ENCODE measurements at places on chromosomes 4 and X.
A peak's percentile ranks its signal among the peaks of the same experiment; 100 is the strongest.

- DNase-seq, result no peak
These were observed 654 bp downstream of the ATOH1 start for GRCh38 chr4:93828995-93829819.

DNA sequence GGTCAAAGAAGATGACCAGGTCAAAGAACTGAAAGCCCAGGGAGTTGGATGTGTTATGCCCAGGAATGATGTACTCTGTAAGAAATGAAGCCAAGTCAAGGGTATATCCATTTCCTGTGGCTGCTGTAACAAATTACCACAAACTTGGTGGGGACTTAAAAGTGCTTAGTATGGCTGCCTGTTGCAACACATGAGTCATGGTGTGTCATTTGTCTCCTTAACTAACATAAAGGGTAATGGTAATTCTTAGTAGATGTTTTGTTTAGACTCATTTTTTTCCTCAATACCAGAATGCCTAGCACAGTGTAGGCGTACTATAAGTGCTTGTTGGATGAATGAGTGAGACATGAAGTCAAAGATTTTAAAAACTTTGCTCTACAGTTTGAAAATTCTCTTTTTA, 45.7 kb downstream of the SYTL5 start:
- peak; percentile 89 for DNase-seq

DNA sequence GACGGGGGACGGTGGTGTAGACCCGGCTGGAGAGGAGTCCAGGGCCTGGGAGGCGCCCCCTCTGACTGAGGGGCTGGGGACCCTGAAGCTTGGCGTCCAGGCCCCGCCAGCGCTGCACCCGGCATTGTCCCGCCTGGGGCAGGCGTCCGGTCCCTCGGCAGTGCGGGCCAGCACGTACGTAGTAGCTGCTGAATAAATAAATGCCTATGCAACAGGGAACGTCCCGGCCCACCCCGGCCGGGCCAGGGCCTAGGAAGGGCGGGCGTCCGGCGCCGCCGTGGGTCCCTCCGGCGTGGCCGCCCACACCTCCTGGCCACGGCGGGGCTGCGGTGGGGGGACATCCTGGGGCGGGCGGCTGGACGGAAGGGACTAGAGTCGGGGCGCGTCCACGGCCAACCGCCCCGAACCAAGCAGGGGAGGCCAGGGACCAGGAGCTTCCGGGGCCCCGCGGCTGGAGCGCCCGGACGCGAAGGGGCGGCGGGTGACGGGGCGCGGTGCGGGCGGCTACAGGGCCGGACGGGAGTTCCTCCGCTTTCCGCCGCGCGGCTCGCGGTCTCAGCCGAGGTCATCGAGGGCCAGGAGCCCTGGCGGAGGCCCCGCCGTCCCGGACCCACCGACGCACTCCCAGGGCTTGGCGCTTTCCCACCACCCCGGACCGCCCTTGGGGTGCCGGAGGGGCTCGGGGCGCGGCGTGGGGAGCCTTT, 886 bp upstream of the WWC2 start:
- DNase-seq, result peak; percentile 72

DNA sequence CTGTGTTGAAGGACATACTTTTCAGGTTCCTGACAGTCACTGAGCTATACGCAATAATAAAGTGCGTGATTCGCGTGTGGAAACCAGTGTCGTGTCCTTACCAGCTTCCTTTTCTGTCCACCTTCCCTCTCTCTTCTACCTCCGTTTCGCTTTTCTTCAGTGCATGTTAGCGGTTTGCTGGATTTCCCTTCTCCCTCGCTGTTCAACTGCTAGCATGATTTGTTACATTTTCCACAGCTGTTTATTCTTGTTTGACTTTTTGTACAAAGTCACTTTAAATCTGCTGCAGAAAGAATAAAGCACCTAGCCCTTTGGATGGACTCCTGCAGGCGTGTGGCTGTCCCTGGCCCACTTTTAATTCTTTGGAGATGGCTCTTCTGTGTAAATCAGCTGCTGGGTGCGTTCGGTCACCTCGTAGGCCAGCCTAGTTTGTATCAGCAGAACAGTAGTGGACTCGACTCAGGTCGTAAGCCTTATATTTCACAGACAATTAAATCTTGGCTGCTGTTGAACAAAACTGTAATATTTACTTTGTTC, 8.9 kb upstream of the HAND2 start:
- DNase-seq, result no peak

DNA sequence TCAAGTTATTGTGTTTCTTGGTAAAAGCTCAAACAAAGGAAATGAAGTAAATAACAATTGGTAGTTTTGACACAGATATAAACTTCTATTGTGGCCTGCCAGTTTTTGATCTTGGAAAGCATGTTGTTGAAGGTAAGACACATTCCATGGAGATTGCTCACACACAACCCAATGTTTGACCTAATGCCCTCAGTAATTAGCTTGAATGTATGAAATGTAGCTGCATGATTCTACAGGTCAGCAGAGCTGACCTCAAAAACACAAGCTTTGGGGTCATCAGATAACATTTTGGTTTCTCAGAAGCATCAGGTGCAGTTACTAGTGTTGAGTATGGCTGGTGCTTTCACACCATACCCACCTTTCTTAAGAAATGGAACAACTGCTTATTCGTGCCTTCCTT, 16.5 kb downstream of the GPR173 start:
- no peak for DNase-seq

DNA sequence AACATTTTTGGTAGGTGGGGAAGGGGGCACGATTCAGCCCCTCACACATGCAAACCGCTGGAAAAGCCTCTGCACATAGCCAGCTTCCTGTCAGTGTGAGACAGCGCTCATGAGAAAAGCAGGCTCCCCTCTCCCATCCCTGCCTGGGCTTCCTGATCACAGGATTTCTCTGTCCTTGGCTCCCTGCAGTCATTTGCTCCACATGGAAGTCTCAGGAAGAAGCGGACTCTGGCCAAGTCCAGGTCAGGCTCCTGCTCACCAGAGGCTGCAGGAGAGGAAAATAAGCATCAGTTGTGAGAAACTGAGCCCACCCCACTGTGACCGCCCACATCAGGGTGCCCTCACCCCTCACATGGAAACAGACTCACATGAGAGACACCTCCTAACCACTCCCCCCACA, 664.3 kb upstream of the TENM3 start:
- DNase-seq, result no peak

DNA sequence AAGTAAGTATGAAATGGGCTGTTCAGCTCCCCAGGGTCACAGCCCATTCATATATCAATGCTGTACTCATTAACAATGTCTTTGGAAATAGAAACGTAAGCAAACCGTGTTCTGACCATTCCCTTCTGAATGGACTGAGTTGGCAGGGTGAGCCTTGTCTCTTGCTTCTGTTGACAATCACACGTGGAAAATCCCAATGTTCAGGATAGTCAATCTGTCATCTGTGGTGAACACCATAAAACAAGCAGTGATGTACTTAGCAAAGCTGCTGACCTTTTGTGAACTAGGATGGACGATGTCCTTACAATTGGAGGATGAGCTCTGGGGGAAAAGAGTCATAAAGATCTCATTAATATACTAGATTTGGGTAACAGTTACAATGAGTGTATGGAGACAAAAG, 109.6 kb upstream of the PAQR3 start:
- no peak for DNase-seq

DNA sequence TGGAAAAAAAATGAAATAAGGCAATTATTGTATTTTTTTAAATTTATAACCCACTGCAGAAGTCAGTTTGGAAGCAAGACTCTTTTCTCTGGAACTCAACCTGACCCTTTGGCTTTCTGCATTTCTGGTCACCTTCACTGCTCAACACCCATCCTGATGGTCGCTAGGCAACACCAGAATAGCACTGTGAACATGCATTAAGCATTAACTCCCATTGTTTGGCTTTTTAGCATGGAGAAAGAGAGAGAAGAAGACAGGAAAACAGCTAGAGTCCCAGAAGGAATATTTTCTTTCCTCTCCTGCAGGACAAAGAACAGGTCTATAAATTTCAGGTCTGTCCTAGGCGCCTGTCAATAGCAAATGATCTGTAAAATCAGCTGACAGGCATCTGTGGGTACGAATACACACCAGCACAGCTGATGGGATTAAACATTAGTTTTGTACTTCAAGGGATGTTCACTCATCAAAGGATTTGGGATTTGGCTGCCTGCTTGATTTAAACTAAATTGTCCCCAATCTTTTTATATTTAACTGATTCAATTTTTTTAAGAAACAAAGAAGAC, 137.2 kb upstream of the ETNPPL start:
- DNase-seq, result no peak

GRCh38 chr4:124386648-124387047, 325.9 kb downstream of the ANKRD50 start:
- no peak for DNase-seq

GRCh38 chr4:39616651-39617050, 22.0 kb downstream of the SMIM14 start:
- DNase-seq, result peak; percentile 50

DNA sequence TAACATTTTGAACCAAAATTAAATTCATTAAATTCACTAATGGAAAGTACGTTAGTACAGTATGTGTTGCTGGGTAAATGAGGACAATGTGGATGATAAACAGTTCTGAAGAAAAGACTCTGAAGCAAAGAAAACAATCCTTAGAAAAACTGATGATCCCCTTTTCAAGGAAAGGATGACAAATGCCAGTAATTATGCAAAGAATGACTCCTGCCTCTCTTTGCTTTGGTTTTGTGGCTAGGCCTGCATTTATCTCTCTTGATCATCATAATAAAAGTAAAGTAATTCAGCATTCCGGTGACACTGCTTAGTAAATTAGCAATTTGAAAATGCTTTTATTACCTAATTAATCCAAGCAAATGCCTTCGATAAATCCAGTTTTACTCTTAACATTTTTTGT, 652.2 kb upstream of the DIPK2B start:
- peak; percentile 64 for DNase-seq

- DNase-seq, result no peak
These were observed 7.5 kb downstream of the SH3KBP1 start for GRCh38 chrX:19879735-19880378.

- no peak for DNase-seq
These were observed 97.0 kb upstream of the PJA1 start for GRCh38 chrX:69262036-69262936.

DNA sequence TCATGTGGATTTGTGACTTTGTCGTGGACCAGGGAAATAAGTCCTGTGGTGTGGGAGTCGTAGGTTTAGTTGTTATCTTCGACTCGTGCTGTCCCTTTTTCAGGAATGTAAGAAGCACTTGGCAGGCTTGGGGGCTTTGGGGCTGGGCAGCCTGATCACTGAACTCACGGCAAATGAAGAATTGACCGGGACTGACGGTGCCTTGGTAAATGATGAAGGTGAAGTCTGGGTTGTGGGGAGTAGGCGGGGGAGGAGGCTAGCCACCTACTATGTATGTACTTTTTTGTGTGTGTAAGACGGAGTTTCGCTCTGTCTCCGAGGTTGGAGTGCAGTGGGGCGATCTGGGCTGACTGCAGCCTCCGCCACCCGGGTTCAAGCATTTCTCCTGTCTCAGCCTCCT, 1.2 kb downstream of the TAF1 start:
- DNase-seq, result peak; percentile 10

DNA sequence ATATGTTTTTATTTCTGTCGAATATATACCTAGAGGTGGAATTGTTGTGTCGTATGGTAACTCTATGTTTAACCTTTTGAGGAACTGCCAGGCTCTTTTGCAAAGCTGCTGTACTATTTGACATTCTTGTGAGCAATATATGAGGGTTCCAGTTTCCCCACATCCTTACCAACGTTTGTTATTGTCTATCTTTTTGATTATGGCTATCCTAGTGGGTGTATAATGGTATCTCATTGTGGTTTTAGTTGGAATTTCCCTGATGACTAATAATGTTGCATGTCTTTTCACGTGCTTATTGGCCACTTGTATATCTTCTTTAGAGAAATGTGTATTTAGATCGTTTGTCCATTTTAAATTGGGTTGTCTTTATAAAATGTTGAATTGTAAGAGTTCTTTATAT, 24.5 kb downstream of the REPS2 start:
- DNase-seq, result peak; percentile 64

DNA sequence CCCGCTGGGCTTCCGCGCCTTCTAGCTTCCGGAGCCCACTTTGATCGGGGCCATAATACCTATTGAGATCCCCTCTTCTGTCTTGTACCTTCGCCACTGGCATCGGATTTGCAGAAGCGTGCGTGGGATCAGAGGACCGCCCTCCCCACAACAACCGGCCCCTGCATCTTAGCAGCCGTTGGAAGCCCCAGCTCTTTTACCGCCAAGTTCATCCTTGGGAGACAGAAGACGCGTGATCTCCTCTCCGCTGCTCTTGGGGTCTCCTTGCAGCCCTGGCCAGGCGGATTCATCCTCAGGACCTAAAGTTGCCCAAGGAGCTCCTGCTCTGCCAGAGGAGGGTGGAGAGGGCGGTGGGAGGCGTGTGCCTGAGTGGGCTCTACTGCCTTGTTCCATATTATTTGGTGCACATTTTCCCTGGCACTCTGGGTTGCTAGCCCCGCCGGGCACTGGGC, 1.6 kb downstream of the SLIT2 start:
- DNase-seq, result peak; percentile 39

DNA sequence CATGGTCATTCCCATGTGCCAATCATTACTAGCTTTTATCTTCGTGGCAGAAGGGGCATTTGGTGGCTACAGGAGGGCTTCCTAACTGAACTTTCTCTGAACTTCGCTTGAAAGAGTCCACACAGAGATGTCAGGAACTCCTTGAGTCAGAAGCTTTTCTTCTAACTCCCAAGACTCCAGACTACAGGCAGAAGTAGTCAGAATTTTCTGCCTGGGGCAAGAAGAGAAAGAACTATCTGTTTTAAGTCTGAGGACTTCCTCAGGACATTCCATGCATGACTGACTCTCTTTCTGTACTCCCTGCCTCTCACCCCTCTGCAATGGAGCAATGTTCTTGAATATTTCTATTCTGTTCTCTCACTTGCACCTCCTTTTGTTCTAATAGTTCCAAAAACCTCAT, 170.5 kb upstream of the TBC1D9 start:
- DNase-seq, result peak; percentile 2

- no peak for DNase-seq
These were observed 12.0 kb downstream of the CPLX1 start for GRCh38 chr4:813900-814299.

- peak; percentile 85 for DNase-seq
These were observed at the start of gene MAMLD1 for GRCh38 chrX:150362599-150363481. TSS of gene MAMLD1 (plus strand) at chrX:150363317. CDS start at chrX:150445517, 82,200 bp downstream.

- DNase-seq, result no peak
These were observed 276.0 kb downstream of the UNC5C start for GRCh38 chr4:95272797-95273196.

GRCh38 chrX:646228-646495, 15.6 kb downstream of the SHOX start:
- no peak for DNase-seq

DNA sequence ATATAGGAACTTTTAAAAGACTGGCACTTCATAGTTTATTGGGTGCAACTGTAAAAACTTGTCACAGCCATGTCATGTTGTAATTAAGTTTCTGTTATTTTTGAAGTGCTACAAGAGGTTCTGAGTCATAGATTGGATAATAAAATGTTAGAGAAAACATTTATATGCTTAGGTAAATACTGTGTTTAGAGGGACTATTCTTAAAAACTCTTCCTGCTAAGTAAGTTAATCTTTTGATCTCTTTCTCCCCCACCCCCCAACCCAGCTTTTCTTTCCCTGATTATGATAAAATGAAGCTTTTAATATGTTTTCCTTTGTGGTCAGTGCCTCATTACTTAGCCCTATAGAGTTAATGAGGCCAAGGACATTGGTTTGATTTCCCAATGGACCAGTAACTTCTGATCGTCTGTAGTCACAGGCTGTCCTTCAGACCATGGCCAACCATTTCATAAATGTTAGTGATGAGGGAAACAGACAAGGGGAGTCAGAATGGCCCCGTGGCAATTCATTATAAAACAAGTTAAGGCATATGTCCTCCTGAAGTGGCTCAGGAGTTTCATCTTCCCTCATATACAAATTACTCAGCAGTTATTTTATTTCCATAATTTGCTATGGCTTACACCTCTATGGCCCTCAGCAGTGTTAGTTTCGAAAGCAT, 3.9 kb upstream of the PDLIM5 start:
- DNase-seq, result no peak

- peak; percentile 6 for DNase-seq
These were observed 132.1 kb downstream of the DIPK2B start for GRCh38 chrX:45068569-45068968.

Measured in ELR (cell line).